ENCODE measurements at places on chromosomes 11 and 22.

GRCh38 chr11:83132191-83132590 is 24.7 kb upstream of the PCF11 start:
- no peak for DNase-seq

DNA sequence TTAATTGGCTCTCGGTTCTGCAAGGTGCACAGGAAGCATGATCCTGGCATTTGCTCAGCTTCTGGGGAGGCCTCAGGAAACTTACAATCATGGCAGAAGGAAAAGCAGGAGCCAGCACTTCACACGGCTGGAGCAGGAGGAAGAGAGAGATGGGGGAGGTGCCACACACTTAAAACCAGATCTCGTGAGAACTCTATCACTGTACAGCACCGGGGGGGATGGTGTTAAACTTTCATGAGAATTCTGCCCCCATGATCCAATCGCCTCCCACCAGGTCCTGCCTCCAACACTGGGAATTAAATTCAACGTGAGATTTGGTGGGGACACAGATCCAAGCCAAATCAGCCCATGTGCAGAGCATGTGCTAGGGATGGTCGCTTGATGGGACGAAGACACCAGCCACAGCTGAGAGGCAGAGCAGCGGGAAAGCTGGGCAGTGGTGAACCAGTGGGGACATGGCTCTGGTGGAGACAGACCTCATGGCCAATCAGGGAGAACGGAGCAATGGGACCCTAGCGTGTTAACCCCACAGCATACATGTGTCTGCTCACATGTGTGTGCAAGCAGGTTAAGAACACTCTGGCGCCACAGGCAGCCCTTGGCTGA is 6.2 kb downstream of the TANGO2 start:
- DNase-seq = no peak

GRCh38 chr11:107131756-107132155 is 113.5 kb upstream of the GUCY1A2 start:
- DNase-seq = no peak

GRCh38 chr11:78783846-78784245 is 209.2 kb upstream of the NARS2 start:
- DNase-seq = no peak

DNA sequence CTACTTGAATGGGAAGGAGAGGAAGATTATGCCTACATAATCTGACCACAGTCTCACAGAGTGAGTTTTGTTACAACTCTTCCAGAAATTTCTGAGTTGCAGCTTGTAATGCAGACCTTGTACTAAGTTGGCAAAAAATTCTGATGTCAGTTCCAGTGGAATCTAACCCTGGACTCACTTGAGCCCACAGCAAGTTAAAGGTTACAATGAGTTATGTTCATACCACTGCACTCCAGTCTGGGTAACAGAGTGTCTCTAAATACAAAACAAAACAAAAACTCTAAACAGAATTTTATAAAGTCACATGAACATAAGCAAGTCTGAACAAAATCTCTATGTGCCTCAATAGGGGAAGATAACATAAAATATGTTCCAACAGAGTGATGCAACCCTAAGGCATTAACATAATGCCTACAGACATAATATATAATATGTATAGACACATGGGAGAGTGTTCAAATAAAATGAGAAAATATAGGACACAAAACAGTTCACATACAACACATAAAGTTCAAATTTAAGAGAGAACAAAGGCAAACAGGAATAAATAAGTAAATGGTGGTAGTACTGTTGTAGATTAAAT is 1.1 kb downstream of the GLYAT start:
- DNase-seq = no peak

DNA sequence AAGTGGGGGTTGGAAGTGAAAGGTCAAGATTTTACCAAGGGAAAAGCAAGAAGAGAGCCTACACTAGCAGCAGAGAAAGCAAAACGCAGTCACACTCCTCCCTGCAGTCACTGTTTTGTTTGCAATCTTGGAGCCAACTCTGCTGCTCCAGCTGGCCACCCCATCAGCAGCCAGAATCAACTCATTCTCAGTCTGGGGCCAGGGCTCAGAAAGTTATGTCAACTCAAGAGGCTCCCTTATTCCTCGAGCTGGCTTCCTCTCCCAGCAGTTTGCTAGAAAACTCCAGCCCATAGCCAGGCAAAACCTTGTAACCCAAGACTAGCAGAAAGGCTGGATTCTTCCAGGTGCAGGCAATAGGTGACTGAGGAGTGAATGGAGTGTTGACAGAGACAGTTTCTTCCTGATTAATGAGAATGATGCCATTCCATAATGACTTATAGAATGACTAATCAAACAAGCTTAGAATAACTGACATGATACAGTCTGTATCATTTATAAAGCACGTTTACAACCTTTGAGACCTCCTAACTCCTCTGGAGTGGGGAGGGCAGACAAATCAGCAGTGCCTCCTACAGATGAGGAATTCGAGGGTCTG is 53.4 kb downstream of the P4HA3 start:
- DNase-seq = no peak

DNA sequence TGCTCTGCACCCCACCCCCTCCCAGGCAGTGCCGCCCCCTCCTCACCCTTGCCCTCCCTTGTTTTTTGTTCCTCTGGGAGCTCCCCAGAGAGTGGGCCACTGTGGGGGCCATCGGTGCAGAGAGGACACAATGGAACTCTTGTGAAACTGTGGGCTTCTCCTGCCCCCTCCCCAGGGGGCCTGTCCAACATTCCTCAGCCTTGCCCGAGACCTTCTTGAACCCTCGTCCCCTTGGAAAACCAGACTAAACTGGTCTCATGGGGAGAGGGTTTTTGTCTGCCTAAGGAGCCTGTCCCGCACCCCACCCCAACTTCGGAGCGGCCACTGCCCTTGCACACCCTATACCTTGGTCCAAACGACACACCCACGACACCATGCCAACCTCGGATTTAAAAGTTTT is 72.2 kb downstream of the TSPAN18 start:
- DNase-seq = no peak

DNA sequence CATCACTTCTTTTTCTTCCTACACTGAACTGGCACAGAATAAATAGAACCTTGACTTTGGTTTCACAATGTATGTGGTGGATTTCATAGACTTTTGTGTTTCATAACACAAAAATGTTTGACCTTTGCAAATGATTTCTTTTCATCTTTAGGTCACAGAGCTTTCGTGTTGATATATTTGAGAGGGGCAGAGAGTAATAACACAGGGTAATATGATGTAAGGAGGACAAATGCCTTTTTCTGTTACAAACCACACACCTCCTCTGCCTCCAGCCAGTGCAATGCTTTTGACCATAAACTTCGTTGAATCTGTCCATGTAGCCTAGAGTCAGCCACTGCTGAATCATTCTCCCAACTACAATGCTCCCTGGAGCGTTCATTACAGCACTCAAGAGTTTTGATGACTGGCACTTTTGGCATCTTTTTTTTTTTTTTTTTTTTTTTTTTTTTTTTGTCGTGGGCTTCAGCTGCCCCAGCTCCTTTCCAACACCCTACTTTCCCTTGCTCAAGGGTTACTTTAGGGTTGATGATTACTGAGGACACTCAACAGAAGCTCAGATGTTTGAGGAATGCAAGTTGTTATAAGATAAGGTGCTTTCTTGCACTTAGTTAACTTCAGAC is 11.4 kb upstream of the CAT start:
- DNase-seq = no peak

- no peak for DNase-seq
Observed at GRCh38 chr11:129090056-129090455, 102.1 kb downstream of the ARHGAP32 start.

GRCh38 chr22:28506150-28506535 is 173.5 kb downstream of the TTC28 start:
- DNase-seq = no peak

DNA sequence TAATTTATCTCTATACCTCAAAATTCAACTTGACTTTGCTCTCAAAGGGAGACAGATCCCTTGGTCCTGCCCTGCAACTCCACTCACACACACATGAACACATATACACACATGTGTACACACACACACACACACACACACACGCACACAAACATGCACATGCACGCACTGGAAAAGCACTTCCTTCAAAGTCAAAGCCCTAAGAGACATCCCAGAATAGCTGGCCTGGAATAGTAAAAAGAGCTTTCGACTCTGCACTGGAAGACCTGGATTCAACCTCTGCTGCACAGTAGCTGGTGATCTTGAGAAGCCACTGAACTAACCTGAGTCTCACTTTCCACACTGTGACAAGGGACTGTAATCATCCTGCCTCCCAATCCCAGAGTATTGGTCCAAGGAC is 26.8 kb downstream of the TENM4 start:
- no peak for DNase-seq

GRCh38 chr11:110430267-110431050 is 711 bp downstream of the FDX1 start:
- peak; percentile 48 for DNase-seq

DNA sequence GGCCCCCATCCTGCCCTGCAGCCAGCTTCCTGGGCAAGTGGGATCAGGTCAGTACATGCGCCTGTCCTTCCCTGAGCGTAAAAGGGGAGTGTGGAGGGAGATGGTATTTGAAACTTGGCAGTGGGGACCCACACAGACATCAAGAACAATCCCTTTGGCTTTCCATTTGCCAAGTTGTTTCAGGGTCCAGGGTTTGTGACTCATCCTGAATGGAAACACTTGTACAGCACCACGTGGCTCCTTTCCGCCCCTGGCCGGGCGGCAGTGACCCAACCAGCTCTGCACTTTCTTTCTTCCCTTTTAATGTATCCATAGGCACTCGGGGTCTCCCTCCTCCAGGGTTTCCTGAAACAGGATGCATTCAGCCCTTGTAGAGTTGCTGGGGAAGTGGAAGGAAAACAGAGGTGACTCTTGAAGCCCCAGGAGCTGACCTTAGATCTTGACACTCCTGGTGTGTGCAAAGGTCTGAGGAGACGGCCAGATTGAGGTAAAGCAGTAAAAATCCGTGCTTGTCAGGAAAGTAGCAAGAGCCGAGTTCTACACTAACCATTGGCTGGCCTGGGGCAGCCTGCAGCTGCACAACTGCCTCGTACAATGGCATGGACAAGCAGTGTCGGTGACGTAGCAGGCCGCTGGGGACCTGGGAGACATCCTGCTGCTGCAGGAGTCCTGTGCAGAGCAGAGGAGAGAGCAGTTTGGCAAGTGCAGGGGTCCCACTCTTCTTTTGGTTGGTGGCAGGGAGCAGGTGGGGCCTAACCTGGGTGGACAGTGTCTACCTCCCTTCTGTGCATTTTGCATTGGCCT is 189.8 kb downstream of the SNX19 start:
- no peak for DNase-seq

- DNase-seq = no peak
Observed at GRCh38 chr22:24153353-24153752, 27.9 kb upstream of the SUSD2 start.

- no peak for DNase-seq
Observed at GRCh38 chr11:31788085-31788484, 23.0 kb downstream of the PAX6 start.

DNA sequence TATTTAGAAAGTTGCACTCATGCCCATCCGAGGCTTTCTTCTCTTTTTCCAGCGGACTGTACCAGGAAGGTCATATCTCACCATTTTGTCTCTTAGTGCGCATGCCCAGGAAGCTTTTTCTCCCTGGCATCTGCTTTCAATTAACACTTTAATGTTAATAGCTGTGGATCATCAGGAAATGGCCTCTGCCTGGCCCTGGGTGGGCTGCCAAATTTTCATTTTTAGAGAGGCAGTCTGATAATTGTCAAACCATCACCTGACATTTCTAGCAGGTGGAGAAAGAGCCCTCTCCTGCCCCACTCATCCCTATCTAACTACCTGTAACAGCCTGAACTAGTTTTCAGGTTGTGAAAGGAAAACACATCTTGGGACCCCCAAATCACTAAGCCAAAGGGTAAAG is 257.4 kb upstream of the LRRC4C start:
- DNase-seq = no peak

All from nucleus accumbens (tissue), 56 donors.